Stimulated activated CD8-positive, alpha-beta memory T cell treated with anti-CD3 and anti-CD28 coated beads, Interleukin-15, amount 100 ng/mL, for 48 hours (primary cell): ENCODE measurements at places on chromosomes 4 and X.

- no peak for DNase-seq
These were observed 397.4 kb upstream of the RPS6KA3 start for GRCh38 chrX:20664131-20664530.

DNA sequence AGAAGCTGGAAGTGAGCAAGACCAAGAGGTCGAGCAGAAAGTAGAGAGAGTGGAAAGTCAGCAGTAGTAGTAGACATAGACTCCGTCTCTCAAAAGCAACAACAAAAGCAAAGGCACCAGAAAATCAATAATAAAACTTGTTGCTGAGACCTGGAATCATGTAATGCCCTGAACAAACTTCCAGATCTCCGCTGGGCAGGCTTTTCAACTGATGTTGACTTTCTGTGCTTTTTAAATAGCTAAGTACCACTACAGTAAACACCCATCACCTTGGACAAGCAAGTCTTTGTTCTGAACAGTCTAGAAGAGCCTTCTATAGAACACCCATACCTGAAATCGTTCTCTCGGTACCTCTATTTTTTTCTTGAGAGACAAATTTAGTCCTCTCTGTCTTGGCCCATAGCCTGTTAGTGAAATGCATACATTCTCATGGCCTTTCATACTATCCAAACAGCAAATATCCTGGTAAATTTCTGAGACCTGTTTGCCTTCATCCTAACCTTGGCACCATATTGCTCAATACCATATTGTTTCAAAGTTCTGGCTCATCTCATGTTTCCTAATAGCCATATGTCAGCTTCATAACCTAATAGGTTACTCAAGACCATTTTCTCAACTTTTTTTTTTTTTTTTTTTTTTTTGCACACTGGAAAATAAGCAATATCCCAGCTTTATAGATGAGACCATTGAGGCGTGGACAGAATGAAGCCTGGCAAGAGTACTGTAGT, 200.6 kb upstream of the RBPJ start:
- no peak for DNase-seq

- no peak for DNase-seq
These were observed 1.3 kb downstream of the NKRF start for GRCh38 chrX:119604766-119605463.

DNA sequence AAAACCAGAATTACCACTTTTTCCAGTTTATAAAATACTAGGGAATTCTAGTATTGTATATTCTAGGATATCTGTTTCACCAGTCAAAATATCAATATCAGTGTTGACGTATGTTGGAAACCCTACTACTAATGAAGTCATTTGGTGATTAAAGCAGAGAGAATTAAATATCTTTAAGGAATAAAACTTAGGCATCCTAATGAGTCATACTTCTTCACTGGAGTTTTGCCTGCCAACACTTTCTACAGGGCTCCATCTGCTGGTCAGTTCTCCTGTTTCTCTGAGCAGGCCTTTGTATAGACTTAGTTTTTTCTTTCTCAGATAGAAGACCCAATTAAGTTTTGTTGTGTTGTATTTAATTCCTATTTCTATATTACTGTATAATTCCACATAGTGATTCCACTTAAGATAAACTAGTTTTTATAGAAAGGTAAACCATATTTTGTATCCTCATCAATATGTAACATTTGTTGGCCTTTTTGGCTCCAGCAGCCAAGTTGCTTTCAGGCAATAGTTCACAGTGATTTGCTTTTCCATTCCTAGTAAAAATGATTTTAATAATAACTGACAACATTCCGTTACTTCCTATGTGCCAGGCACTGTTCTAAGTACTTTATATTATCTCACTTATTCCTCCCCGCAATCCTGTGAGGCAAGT, 3.5 kb downstream of the AP1AR start:
- no peak for DNase-seq

DNA sequence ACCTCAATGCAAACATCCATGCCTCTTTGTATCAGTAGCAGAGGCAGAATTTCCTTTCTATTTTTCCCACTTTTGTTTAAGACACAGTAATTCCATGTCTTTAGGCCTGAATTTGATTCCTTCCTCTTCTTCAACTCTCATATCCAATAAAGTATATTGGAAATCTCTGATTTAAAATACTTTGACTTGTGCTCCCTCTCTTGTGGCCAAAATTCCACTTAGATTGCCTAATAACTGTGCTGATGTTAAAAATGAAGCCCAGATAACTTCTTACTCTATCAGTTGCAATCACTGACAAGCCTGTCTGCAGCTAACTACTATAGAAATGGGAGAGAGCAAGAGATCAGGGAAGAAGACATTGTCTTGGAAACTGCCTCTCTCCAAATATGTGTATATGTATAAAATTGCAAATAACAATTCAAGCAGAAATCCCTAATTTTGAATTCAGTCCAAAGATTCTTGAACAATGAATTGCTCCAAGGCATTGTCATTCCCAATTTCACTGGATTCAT, 163.5 kb upstream of the SPIN4 start:
- no peak for DNase-seq

DNA sequence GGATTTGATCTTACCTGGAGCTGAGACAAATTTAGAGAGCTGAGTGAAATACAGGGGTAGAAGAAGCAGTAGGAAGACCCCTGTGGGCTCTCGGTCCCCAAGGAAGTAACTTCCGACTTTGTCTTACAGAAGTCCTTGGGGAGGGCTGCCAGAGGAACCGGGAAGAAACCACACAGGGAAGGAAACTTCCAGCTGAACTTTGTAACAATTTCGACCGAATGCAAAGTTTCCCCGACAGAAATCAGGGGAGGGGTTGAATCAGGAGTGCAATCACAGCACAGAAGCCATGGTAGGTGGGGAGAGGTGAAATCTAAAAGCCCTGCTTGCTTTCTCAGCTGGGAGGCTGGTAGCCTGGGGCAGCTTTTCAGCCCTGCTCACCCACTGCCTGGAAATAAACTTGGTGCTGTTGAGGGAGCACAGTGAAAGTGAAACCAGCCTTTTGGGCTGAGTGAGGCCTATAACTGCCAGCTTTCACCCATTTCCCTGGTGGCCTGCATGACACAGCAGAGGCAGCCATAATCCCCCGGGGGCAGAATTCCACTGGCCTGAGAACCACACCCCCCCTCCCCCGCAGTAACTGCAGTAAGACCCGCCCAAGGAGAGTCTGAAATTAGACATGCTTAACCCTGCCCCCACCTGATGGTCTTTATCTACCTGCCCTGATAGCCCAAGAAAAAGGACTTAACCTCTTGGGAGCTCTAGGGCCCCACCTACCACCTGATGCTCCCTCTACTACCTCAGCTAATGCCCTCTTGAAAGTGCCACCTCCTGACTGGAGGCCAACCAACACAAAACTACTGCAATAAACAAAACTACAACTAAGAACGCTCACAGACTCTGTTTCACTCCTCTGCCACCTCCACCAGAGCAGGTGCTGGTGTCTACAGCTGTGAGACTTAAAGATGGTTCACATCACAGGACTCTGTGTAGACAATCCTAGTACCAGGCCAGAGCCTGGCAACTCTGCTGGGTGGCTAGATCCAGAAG, 248.2 kb downstream of the PARM1 start:
- DNase-seq: no peak

- no peak for DNase-seq
These were observed 28.2 kb upstream of the MSX1 start for GRCh38 chr4:4831266-4831665.

DNA sequence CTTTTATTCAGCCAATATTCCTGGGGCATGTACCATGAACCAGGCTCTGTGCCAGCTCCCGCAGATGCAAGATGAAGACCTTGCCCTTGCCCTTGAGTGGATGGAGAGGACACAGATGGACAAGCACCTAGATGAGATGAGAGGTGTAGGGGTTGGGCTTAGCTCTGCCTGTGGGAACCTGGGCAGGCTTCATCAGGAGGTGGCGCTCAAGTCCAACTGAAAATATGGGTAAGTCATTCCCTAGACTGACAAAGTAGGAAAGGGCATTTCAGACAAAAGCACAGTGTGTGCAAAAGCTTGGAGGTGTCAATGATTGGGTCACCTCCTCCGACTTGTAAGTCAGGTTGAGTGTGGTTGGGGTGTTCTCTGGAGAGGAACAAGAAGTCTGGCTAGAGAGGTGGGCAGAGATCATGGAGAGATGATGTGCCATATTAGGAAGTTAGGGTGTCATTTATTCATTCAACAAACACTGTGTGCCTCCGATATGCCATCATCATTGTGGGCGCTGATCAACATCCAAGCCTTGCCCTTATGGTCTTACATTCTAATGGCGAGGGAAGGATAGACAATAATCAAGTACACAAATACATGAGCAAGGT, 64.6 kb downstream of the ANAPC4 start:
- DNase-seq: no peak

DNA sequence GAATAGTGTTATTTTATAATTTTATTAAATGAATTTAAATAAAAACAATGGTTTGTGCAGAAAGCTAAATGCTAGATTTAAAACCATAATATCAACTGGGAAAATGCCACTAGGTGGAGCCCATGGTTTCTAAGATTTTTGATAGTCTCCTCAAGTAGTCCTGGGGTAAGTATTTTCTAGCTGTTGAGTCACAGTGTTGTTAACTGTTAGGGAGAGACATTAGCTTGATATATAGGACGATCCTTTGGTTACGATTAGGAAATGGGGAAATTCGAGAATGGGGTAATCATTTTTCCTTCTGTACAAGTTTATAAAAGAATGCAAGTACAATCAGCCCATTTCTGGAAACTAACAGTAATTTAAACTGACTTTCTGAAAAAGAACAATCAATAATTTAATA, 378.4 kb downstream of the ANKRD50 start:
- DNase-seq: no peak

- DNase-seq: no peak
These were observed 113.9 kb upstream of the MBNL3 start for GRCh38 chrX:132602701-132603100.

DNA sequence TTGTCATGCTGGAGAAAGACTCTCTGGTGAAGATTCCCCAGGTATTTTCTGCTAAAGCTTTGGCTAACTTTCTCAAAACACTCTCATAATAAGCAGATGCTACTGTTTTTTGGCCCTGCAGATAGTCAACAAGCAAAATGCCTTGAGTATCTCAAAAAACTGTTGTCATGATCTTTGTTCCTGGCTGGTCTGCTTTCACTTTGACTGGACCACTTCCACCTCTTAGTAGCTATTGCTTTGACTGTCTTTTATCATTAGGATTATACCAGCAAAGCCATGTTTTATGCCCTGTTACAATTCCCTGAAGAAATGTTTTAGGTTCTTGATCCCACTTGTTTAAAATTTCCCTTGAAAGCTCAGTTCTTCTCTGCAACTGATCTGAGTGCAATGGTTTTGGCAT, 231.5 kb downstream of the SLC7A11 start:
- no peak for DNase-seq

- no peak for DNase-seq
These were observed 275.1 kb upstream of the RASGEF1B start for GRCh38 chr4:81746773-81747172.

GRCh38 chr4:108512615-108513505, 107.5 kb upstream of the RPL34 start:
- peak; percentile 10 for DNase-seq

DNA sequence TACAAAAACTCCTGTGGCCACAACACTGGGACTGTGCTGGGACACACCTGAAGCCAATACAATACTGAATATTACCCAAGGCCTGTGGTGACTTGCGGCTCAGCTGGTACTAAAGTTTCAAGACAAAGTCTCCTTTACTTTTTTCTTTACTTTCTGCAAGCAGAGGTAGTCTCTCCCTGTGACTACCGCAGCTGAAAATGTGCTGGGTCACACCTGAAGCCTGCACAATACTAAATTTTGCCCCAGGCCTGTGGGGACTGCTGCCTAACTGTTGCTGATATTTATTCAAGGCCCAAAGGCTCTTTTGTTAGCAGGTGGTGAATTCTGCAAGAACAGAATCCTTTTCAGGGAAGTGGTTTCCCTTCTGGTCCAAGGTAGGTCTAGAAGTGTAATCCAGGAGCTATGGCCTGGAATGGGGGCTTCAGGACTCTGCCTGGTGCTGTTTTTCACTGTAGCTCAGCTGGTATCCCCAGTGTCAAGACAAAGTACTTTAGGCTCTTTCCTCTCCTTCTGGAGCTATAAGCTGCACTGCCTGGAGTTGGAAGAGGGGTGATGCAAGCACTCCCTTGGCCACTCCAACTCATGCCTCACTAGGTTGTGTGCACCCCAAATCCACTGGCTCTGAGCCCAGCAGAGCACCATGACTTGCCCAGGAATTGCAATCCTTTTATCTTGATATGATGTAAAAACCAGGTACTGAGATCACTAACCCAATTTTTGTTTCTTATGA, 489.4 kb downstream of the TECRL start:
- DNase-seq: no peak

DNA sequence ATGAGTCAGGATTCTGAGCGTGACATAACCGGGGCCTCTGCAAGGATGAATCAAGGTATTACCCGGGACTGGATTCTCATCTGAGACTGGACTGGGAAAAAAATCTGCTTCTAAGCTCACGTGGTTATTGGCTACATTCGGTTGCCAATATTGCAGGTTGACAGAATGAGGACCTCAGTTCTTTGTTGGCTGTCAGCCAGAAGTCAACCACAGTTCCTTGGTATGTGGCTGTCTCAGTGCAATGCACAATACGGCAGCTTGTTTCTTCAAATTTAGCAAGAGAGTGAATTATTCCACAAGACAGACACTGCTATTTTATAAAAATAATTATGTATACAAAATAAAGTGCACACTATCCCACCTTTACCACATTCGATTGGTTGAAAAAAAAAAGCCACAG, 424.2 kb downstream of the KLHL4 start:
- DNase-seq: no peak

DNA sequence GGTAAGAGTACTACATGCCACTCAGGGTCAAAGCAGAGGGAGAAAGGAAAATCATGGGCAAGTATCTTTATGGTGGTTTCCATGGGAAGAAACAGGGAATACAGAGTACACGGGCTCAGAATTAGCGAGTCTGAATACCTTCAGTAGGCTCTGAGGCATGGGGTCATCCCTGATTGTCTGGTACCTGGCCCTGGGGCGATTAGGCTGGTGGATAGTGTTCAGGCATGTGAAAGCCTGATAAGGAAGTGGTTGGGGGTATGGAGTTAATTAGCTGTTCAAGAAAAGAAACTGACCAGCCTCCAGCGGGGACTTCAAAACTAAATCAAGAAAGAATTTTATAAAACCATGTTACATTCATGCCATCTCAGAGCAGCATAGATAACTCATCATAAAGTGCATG, 518.8 kb downstream of the RAB28 start:
- no peak for DNase-seq

DNA sequence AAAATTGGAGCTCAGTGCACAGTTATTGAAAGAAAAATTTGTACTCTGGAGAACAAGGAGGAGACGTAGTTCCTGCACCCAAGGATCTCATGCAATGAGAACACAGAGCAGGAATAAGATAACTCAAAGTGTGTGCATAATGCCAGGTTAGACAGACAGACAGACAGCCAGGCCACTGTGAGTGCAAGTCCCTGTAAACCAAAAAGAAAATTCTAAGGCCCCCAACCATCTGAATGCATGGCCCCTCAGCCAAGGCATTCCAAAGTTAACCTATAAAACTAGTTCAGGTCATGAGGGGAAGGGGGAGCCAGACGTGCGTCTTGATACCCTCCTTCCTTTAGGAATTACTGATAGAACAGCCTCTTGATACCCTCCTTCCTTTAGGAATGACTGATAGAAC, 94.5 kb upstream of the ENPP6 start:
- no peak for DNase-seq

GRCh38 chrX:91434351-91435168, at the start of gene PABPC5:
PABPC5 (plus strand) TSS chrX:91434839; CDS start chrX:91435578, 739 bp downstream.
- no peak for DNase-seq
